ENCODE measurements at places on chromosomes 3 and 15. TPM values are rescaled to one million over a fixed set of nuclear protein-coding genes. Genes with fewer than 3 reads are reported as not detected.

Gene BHLHE40
- 1.2 TPM for polyA plus RNA-seq

Gene IGDCC3
- polyA plus RNA-seq, result not detected

Gene IL17RB
- polyA plus RNA-seq, result 5.1 TPM

Gene PFN2
- polyA plus RNA-seq, result 155 TPM

Gene TMEM207
- polyA plus RNA-seq, result not detected

Gene SLC28A2
- not detected for polyA plus RNA-seq

Gene GPX1
- 80.7 TPM for polyA plus RNA-seq

Gene ANKRD63
- not detected for polyA plus RNA-seq

Gene CRBN
- 158 TPM for polyA plus RNA-seq

Gene HYAL1
- not detected for polyA plus RNA-seq

Gene SEMA7A
- 6.7 TPM for polyA plus RNA-seq

Gene ADCY5
- polyA plus RNA-seq, result 0.21 TPM

Data from Purkinje cell (primary cell).